ENCODE measurements at places on chromosomes 4 and X.

DNA sequence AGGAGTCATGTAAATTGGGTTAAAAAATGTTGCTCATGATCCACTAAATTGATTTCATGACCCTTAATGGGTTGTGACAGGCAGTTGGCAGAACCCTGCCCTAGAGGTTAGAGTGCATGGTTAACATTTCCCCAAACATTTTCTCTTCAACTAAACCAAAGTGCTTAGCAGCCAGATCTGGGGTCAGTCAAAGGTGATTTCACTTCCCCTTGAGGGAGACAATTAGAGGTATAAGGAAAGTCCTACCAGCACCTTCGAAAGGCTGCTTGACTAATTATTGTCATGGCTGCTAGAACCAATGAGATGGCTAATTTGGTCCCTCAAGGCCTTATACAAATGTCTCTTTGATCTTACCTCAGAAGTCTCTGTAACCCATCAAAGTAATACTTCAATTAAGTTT, 30.9 kb upstream of the INTS6L start:
- no peaks in the 10 kb centered on the region for H3K27me3 ChIP-seq
- H3K4me1 ChIP-seq = no peaks in the 10 kb centered on the region
- no peaks in the 10 kb centered on the region for H3K36me3 ChIP-seq
- H3K4me3 ChIP-seq = no peak overlapping the region

GRCh38 chr4:109157696-109158095, 144.8 kb downstream of the COL25A1 start:
- no peaks in the 10 kb centered on the region for H3K4me1 ChIP-seq
- no peak overlapping the region for H3K4me3 ChIP-seq
- H3K27ac ChIP-seq = no peak overlapping the region
- no peak for DNase-seq
- no peaks in the 10 kb centered on the region for H3K36me3 ChIP-seq

DNA sequence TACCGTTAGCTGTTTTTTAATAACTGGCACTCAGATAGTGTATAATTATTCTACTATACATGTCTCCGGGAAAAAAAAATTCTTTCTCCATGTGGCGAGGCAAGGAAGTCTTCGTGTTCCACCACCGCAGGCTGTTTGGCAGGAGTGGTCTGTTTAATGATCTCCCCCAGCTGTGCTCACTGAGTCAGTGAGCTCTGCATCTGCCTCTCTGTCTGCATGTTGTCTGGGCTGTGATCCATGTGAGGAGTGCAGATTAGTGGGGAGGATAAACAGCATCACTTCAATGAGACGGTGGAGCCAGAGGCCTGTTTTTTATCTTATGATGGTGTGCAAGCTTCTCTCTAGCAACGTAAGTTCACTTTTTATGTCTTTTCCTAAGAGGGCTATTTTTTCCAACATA, 69.8 kb downstream of the RPS3A start:
- H3K27ac ChIP-seq = no peak overlapping the region
- DNase-seq = no peak
- H3K4me3 ChIP-seq = no peak overlapping the region
- no peaks in the 10 kb centered on the region for H3K36me3 ChIP-seq
- no peaks in the 10 kb centered on the region for H3K4me1 ChIP-seq
- no peaks in the 10 kb centered on the region for H3K27me3 ChIP-seq

DNA sequence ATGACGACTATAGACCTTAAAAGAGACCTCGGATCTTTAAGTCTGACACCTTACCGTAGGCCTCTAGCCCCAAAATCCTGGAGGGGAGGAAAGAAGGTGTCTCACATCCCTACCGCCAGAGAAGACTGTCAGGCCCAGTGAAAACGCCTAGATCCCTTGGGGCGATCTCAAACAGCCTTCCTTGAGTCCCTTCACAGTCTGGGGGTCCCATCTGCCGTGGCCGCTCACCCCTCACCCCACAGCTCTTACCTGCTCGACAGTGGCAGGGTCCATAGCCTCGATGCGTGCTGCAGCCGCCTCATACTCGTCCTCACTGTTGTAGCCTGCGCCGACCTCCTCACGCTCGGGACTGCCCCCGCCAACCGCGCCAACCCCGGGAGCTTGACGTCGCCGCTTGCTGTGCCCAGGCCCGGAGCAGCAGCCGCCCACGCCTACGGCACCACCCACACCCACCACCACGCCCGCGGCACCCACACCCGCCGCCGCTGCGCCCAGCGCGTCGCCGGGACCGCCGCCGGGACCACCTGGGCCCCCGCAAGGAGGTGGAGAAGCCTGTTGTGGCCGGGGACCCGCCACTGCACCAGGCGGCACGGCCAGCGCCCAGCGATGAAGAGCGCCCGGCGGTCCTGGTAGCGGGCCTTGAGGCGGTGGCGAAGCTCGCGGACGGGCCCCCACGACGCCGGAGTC, 536 bp downstream of the OTUD5 start:
- peaks cover 50% of the 10 kb centered on the region for H3K4me1 ChIP-seq
- peaks cover 22% of the 10 kb centered on the region for H3K36me3 ChIP-seq
- H3K27me3 ChIP-seq = no peaks in the 10 kb centered on the region

DNA sequence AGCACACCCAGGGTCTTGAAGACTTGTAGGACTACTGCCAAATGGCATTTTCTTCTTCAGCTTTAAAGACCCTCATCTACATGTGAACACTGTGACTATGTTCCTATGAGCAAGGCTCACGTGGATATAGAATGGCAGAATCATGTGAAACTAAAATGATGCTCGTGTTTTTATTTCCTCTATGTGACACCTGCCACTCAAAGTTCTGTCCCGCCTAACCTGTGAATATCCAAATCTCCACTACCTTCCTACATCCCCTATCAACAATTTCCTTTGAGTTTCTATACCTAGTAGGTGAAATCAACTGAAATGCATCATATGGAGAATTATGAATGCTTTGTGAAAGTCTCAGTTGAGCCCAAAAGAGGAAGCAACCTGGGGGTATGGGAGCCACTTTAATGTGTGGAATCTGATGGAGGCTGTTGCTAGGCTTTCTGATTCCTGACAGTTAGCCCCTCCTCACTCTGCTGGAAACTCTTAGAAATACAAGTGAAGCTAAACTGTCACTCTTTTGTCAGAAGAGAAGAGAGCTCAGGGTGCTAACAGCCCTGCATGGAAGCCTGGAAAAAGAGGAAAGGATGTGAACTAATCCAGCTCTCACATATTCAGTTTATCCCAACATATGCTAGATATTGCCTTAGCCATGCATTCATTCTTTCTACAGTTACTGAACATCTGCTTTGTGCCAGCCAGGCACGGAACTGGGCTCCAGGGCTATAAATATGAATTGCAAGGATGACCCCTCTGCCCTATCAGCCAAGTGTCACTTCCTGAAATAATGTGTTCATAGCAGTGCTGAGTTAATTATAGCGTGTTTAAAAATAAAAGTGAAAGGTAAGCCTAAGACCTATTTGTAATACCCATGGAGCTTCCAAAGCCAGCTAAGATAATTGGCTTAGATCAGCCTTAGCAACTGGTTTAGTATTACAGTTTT, 11.0 kb downstream of the LHFPL1 start:
- peaks cover 3% of the 10 kb centered on the region for H3K4me1 ChIP-seq
- H3K4me3 ChIP-seq = no peak overlapping the region
- H3K27ac ChIP-seq = no peak overlapping the region

DNA sequence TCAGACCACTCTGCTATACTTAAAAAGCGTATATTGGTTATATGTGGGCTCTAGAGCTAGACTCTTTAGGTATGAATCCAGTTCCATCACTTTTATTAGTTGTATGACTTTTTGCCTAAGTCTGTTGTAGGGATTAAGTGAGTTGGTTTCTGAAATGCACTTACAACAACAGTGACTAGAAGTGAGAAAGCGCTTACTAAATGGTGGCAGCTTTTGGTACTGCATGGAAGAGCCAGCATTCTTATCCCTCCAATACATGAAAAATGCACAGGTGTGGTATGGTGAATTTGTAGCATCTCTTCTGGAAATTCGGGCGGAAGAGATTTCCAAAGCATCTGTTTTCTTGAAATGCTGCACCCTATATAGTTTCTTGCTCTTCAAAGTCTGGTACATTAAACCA, 117.1 kb downstream of the SPANXA1 start:
- no peak for DNase-seq
- no peak overlapping the region for H3K27ac ChIP-seq

GRCh38 chr4:90318193-90318592, 191.0 kb downstream of the CCSER1 start:
- no peaks in the 10 kb centered on the region for H3K4me1 ChIP-seq
- no peak for DNase-seq
- no peak overlapping the region for H3K4me3 ChIP-seq
- no peaks in the 10 kb centered on the region for H3K27me3 ChIP-seq

GRCh38 chrX:117645639-117646038, 471.0 kb downstream of the KLHL13 start:
- no peak overlapping the region for H3K27ac ChIP-seq
- no peaks in the 10 kb centered on the region for H3K36me3 ChIP-seq
- no peaks in the 10 kb centered on the region for H3K27me3 ChIP-seq
- no peak overlapping the region for H3K4me3 ChIP-seq

- no peak overlapping the region for H3K27ac ChIP-seq
- H3K36me3 ChIP-seq = no peaks in the 10 kb centered on the region
- no peaks in the 10 kb centered on the region for H3K4me1 ChIP-seq
- H3K27me3 ChIP-seq = no peaks in the 10 kb centered on the region
These were observed 844.5 kb downstream of the RPA4 start for GRCh38 chrX:97728215-97728614.

- peaks cover 5% of the 10 kb centered on the region for H3K4me1 ChIP-seq
- no peak for DNase-seq
- no peaks in the 10 kb centered on the region for H3K27me3 ChIP-seq
- H3K27ac ChIP-seq = no peak overlapping the region
- no peaks in the 10 kb centered on the region for H3K36me3 ChIP-seq
These were observed 178.5 kb downstream of the NHS start for GRCh38 chrX:17553469-17553868.
